ENCODE measurements at places on chromosomes 13 and 19.
A peak's percentile ranks its signal among the peaks of the same experiment; 100 is the strongest.

DNA sequence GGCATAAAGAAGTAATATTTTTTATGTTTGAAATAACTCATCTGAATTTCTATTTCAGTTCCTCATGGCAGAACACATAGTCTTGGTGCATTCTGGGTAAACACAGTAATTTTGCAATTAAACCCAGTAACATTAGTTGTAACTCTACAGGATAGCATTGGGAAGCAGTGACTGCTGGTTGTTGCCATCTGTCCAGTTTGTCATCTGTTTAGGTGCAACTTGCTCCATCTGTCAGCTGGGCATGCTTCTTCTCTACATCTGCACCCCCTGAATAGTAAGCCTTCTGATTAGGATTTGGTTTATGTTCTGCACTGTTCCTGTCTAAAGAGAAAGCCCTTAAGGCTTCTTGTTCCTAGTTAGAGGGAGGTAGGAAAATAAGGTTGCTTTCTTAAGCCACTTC is 63.5 kb upstream of the CSNK1A1L start:
- no peak for DNase-seq

DNA sequence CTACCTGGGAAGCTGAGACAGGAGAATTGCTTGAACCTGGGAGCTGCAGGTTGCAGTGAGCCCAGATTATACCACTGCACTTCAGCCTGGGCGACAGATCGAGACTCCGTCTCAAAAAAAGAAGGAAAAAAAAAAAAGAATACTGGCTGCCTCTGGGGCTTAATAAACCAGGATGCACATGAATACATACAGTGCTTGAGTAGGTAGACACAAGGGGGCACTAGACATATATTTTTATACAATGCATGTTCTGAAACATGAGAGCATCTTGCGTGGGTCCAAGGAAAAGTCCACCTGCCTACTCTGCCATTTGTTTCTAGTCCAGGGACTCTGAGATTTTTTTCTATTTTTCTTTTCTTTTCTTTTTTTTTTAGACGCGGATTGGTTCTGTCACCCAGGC is 31.2 kb downstream of the KEAP1 start:
- DNase-seq, result no peak

GRCh38 chr19:49474542-49474924 is 518 bp downstream of the FLT3LG start:
- DNase-seq, result no peak

GRCh38 chr19:43560687-43561086 is 14.6 kb downstream of the XRCC1 start:
- peak; percentile 19 for DNase-seq

- DNase-seq, result no peak
These were observed 25.7 kb downstream of the TEX29 start for GRCh38 chr13:111346101-111346680.

DNA sequence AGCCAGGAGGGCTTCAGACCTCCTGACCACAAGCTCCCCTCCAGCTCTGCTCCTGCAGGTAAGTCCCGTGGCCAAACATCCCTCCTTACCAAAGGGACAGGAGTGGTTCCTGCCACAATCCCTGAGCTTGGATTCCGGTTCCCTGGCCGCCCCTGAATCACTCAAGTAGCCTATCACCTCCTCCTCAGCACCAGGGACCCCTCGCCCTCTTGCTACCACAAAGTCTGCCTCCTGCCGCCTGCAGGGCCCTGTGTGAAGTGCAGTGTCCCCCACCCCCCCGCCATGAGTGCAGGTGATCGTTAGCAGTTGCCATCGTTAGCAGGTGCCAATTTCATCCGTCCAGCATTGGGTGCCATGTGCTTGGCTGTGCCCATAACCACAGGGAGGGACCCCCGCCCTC is 40.8 kb upstream of the RANBP3 start:
- DNase-seq, result peak; percentile 43

DNA sequence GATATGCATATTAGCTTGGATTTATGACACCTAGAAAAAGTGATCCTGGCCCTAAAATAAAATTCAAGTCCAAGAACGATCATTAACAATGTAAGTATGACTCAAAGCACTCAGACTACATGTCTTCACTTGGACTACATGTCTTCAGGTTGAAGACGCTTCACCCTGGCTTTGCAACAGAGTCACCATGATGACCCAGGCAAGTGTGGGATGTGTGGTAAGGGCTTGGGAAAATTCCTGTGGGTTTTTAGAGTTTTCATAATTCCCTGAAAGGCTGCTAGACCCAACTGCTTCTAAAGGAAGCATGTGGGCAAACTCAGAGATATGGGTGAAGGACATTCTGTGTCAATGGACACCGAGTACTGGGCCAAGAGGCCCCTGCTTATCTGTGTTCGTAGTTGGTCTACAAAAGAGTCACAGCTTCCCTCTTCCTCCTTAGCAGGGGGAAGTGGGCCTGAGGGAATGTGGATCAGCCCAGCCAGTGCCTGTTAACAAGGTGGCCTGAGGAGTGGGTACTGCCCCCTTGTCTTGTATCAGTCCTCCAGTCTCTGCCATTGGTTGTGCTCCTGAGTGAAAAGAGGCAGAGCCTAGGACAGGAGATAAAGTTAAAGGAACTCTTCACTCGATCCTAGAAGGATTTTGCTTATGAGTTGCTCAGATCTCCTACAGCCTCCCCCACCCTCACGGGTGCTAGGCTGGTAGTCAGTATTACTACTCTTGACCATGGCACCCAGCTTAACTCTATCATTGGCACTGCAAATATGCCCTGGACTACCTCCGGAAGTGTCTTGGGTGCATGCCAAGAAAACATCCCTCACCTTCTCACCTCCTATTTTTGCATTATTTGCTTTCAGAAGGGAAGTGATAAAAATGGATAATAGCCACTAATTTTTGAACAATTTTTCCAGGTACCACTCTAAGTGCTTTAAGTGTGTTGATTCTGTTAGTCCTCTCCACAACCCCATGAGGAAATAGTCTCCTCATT is 406.3 kb downstream of the COG6 start:
- DNase-seq, result no peak

DNA sequence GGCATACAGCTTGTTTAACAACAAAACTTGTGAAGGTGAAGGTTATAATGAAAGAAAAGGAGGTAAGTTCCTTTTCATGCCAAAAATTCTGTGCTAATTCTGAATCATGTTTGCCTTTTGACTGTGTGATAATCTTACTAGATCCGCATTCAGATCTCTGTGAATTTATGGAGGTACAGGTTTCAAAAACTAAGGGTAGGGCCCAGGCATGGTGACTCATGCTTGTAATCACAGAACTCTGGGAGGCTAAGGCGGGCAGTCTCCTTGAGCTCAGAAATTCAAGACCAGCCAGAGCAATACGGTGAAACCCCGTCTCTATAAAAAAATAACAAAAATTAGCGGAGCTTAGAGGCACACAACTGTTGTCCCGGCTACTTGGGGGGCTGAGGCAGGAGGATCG is 45.9 kb downstream of the PCDH9 start:
- no peak for DNase-seq

DNA sequence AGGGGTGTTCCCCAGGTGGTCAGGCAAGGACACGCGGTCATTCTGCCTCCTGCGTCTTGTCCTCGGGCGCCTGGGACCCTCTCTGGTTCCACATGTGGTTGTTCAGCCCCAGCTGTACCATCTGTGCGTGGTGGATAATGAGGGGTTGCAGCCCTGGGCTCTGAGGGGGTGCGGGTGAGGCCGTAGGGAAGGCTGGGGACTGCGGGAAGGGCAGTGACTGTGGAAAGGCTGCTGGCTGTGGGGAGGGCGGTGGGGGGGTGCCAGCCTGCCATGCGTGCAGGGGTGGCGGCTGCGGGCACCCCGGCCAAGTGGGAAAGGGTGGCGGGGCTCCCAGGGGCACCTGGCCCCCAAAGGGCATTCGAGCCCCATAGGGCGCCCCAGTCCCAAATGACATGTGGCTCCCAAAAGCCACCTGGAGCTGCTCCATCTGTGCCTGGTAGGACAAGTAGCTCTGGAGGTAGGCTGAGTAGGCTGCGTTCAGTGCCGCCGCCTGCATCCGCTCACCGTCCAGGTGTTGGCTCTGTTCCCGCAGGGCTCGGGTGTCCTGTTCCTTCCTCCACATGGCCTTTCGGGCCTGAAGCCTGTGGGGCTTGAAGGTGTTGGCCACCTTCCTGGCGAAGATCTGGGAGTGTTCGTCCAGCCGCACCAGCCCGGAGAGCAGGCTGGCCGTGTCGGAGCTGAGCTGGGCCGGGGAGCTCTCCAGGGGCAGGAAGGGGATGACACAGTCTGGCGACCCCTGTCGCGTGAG is 15.1 kb downstream of the TICAM1 start:
- no peak for DNase-seq

- DNase-seq, result no peak
These were observed 31.9 kb downstream of the KPNA3 start for GRCh38 chr13:49760558-49760957.

DNA sequence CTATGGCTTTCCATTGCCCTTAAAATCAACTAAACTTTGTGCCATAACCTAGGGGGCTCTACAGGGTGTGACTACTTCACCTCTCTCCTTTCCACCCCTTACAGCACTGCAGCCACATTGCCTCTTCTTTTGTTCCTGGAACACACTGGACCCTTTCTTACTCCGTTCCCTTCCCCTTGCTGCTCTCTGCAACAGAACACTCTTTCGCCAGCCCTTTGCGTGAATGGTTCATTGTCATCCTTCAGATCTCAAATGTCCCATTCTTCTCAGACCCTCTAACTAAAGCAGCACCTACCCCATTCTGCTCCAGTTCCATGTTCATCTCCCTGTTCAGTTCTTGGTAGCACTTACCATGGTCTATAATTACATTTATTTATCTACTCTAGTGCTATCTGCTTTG is 208.3 kb downstream of the OXGR1 start:
- no peak for DNase-seq

DNA sequence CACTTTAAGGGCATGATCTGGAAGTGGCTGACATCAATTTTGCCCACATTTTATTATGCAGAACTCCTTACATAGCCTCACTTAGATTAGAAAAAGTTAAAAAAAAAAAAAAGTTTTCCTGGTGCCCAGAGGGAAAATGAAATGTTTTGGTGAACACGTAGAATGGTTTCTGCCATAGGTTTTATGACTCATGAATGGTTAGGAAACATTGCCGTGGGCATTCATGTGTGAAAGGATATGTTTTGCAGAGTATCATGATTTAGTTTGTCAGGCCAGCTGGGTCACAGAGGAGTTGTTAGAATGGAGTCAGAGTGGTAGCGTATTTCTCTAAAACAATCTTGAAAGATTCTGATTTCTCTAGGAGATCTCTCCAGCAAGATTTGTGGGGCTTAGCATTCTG is 133.8 kb downstream of the MRPL57 start:
- no peak for DNase-seq

- no peak for DNase-seq
These were observed 12.8 kb downstream of the ELF1 start for GRCh38 chr13:41006306-41006705.

GRCh38 chr19:38031423-38031770 is 124.4 kb downstream of the SIPA1L3 start:
- no peak for DNase-seq

DNA sequence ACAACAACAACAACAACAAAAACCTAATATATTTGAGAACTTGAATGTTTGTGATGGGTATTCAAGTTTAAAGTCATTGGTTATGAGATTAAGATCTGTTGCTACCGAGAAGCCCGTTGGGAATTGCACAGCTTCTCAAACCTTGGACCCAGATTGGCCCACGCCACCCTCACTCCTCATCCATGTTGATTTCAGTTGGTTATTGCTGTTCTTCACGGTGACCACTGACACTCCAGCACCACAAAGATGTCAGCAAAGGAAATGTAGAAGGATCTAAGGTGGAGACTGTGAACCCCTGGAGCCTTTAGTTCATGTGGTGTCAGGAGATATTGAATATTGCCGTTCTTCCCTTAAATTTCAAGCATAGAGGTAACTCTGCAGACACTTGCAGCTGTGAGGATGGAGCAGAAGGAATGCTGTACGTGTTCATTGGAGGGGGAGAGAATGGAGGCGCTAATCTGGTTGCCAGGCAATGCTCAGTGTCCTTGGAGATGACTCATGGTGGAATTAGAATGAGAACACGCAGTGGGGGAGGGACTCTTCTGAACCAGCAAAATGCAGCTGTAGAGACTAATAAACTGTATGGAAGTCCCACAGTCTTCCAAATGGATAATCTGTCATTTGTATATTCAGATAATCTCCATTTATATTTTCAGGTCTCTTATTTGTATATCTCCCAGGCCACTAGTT is 20.8 kb upstream of the ZNF835 start:
- no peak for DNase-seq

DNA sequence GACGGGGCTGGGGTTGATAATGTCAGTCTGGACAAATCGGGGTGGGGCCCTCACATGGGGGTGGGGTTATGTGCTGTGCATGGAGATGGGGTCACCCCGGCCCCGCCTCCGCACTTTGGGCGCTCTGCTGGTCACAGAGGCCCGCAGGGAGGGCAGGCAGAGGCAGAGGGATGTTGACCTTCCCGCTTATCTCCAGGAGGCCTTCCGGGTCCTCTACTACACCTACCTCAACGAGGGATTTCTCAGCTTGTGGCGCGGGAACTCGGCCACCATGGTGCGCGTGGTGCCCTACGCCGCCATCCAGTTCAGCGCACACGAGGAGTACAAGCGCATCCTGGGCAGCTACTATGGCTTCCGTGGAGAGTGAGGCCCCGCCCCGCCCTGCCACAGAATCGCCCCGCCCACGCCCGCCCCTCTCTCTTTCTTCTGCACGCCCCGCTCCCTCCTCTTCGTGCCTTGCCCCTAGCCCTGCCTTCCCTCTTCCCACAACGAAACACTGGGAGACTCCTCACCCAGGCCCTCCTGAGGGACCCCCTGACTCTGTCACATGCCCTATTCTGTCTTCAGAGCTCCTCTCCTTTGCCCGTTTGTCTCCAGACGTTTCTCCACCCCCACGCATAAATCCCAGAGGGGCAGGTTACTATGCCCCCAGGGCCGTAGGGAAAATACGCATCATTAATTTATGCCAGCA is 32.8 kb downstream of the TMEM161A start:
- DNase-seq, result no peak

DNA sequence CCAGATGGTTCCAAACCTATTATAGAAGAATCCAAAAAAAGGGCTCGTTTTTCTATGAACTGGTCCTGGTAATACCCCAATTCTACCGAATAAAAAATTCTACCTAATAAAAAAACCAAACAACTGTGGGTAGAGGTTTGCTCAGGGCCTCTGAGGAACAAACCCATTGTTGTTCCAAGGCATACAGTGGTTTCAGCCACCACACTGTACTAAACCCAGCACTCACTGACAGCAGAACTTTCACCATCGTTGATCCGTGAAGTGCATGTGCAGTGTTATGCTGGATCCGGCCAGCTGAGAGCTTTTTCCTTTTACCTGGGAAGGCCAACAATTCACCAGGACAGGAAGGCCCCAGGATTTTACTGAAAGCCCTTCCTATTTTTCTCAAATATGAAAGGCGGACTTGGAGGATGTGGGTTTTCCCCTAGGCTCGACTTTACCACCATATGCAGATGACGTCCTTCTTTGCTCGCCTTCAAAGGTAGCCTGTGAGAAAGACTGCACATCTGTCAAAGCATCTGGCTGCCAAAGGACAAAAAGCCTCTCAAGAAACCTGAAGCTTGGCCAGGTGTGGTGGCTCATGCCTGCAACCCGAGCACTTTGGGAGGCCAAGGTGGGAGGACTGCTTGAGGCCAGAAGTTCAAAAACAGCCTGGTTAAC is 7.2 kb upstream of the PABPC3 start:
- no peak for DNase-seq

- no peak for DNase-seq
These were observed 581 bp downstream of the RCBTB1 start for GRCh38 chr13:49584771-49585182.

- no peak for DNase-seq
These were observed 3.9 kb downstream of the SIAH3 start for GRCh38 chr13:45847554-45848224.

All from ELF-1 (cell line).